ENCODE measurements at places on chromosomes 1 and 21.

GRCh38 chr1:152495066-152495675, 15.4 kb upstream of the LCE5A start:
- peak; percentile 7 for DNase-seq

DNA sequence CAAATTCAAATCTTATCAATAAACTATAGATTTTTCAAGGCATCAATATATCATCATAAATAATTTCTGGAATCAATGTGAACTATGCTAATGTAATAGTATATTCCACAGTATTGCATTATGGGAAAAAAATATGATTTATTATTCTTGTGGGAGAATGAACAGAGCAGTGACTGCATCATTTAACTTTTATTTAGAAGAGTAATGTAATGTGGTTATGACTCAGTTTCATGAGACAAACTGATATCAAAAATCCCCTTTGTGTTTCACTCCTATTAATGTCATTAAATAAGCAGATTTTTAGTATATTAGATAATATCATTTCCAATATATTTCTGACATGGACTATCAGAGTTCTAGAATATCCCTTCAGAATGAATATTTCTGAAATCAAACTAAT, 187.6 kb downstream of the LRRC40 start:
- no peak for DNase-seq

GRCh38 chr1:14955402-14955801, 198.1 kb upstream of the TMEM51 start:
- DNase-seq = no peak

- no peak for DNase-seq
These were observed 29.8 kb downstream of the AGT start for GRCh38 chr1:230684146-230684545.

GRCh38 chr1:98177751-98178150, 256.9 kb upstream of the DPYD start:
- DNase-seq = no peak

DNA sequence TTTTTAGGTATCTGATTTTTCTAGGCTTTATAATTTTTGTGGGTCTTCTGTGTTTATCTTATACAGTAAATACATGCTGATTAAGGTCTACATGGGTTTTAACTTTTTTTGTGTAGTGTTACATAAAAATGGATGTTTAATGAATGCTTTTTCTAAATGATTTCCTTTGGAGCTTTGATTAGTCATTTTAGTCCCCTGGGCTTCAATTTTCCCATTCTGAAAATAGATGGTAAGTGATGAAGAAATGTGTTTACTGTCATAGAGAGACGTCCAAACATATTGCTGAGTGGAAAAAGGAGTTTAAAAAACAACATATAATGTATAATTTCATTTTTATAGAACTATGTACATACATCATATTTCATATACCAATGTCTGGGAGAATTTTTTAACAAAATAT, 140.9 kb upstream of the HMCN1 start:
- DNase-seq = no peak

DNA sequence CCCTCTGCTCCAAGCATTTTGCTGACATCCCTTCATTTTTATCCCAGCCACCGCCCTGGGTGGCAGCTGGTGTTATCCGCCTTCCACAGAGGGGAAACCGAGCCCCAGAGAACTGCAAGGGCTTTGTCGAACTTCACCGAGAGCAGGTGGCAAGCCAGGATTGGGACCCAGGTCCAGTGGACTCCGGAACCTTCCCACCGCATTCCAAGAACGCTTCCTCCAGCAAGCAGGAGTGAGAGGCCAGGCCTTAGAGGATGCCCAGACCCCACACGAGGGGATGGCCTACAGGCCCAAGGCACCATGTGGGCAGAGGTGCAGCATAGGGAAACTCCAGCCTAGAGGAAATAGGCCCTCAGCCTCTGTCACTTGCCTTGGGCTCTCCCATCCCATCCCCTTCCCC, 90.7 kb downstream of the EPHB2 start:
- DNase-seq = no peak

- no peak for DNase-seq
These were observed 32.7 kb downstream of the CRYAA start for GRCh38 chr21:43201491-43201890.

- DNase-seq = no peak
These were observed 59.0 kb downstream of the MTR start for GRCh38 chr1:236853921-236854604.

DNA sequence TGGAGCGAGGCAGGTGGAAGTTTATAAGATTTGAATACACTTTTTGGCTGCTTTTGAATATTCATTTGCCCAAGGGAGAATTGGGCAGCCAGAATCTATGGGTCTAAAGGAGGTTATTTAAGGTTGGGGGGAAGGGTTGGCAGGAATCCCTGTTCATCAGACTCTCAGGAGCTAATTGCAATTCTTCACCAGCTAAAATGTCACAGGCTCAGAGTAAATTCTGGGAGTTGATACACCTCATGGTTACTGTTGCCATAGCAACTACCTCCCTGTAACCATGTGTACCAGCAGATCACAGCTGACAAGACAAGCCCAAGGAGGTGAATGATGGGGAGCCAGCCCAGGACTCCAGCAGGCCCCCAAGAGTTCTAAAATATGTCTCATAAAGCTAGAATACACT, 75.5 kb downstream of the CAMK2N1 start:
- no peak for DNase-seq

- no peak for DNase-seq
These were observed 28.0 kb upstream of the EDARADD start for GRCh38 chr1:236365999-236366570.

GRCh38 chr1:237976331-237976730, 85.6 kb upstream of the ZP4 start:
- no peak for DNase-seq

DNA sequence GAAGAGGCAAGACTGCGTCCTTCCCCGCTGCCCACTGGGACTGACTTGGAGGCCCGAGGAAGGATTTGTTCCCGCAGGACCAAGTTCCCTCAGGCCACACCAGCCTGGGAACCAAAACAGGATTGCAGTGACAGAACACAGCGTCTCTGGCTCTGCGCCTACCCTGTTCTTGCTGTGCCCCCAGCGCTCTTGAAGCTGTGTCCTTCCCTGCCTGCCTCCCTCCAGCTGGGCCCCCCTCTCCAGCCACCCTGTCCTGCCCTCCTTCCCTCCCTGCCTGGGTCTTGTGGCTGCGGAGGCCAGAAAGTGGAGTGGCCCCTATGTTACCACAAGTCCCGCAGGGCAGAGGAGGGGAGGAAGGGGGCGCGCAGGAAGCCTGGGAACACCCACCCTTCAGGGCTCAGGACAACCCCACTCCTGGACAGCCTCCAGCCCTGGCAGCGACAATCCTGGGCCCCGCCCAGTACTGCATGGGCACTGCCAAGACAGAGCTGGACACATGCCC, 164.9 kb downstream of the DYRK1A start:
- DNase-seq = no peak

- DNase-seq = no peak
These were observed 59.0 kb upstream of the RUNX3 start for GRCh38 chr1:24989082-24989481.

- no peak for DNase-seq
These were observed 241.2 kb upstream of the SAMSN1 start for GRCh38 chr21:14787312-14787711.

GRCh38 chr21:46196733-46197132, 12.5 kb upstream of the SPATC1L start:
- no peak for DNase-seq

DNA sequence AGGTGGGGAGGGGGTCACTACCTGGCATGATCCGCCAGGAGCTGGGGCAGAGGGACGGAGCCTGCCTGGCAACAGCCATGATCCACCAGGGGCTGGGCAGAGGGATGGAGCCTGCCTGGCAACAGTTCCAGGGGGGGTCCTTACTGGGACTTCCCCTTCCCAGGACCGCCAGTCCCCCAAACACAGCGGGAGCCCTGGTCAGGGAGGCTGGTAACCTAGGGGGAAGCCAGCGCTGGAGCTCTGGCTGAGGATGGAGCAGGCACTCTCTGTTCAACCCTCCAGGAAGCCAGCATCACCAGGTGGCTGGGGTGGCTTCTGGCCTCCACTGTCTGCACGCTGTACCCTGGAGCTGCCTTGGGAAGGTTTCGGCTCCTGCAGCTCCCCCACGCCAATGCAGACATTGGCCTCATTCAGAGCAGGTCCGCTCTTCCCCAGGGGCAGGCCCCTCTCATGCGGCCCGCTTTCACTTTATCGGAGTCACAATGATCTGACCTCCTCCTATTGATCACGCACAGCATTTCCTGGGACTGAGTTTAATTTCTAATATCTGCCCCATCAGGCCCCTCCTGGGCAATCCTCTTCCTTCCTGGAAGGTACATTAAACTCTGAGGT, 68.4 kb upstream of the ABCG1 start:
- DNase-seq = no peak

DNA sequence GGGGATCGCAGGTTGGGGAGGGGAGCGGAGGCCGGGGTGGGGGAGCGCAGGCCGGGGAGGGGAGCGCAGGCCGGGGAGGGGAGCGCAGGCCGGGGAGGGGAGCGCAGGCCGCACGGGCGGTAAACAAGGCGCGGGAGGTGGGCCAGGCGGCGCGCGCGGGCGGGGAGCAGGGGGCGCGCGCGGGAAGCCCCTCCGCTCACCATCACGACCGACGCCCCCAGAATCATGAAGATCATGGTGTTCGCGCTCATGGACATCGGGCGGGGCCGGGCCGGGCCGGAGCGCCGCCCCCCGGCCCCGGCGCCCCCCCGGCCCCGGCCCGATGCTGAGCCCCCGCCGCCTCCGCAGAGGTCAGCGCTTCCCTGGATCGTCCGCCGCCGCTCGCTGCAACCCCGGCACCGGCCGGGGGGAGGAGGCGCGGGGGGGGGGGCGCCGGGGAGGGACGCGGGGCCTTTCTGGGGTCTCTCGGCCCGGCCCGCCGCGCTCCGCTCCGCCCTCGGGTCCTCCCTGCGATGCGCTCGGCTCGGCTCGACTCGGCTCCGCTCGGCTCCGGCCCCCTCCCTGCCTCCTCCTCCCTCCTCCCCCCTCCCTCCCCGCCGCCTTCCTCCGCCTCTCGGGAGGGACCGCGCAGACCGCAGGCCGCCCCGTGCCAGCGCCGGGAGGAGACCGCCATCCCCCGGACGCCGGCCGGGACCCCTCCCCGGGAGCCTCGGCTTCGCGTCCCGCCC, at the start of gene TMEM240:
TMEM240 (minus strand) TSS at position 535 of the 728 bp plus-strand sequence; CDS start at position 257, 278 bp downstream.
- no peak for DNase-seq

- no peak for DNase-seq
These were observed 1.5 kb downstream of the MORC3 start for GRCh38 chr21:36321325-36322082.

DNA sequence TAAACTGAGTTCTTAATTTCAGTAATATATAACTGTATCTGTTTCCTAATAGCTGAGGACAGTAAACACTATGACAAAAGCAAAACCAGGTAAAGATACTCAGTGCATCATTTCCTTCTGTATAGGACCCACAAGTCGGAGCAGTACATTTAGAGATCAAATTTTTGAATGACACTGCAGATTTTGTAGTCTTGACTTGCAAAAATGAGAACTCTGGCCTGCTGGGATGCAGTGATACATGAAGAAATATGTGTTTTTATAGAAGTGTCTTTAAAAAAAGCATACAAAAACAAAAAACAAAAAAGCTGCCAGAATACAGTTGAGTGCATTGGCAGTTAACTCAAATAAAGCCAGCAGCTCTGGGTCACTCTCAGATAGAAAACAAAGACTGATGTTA, 19.0 kb downstream of the GART start:
- DNase-seq = no peak

Data from NCI-H524 treated with DMSO at 0.1 percent for 48 hours (cell line).